ENCODE measurements at places on chromosomes 6 and 20. TPM values are rescaled to one million over a fixed set of nuclear protein-coding genes. Genes with fewer than 3 reads are reported as not detected.

- DNase-seq = no peak
Measured at GRCh38 chr20:16712511-16712947, 17.3 kb upstream of the SNRPB2 start.

- no peak for DNase-seq
Measured at GRCh38 chr6:157898169-157898568, 75.1 kb downstream of the SNX9 start.

The RIPOR2 gene
- total RNA-seq = 126 TPM

DNA sequence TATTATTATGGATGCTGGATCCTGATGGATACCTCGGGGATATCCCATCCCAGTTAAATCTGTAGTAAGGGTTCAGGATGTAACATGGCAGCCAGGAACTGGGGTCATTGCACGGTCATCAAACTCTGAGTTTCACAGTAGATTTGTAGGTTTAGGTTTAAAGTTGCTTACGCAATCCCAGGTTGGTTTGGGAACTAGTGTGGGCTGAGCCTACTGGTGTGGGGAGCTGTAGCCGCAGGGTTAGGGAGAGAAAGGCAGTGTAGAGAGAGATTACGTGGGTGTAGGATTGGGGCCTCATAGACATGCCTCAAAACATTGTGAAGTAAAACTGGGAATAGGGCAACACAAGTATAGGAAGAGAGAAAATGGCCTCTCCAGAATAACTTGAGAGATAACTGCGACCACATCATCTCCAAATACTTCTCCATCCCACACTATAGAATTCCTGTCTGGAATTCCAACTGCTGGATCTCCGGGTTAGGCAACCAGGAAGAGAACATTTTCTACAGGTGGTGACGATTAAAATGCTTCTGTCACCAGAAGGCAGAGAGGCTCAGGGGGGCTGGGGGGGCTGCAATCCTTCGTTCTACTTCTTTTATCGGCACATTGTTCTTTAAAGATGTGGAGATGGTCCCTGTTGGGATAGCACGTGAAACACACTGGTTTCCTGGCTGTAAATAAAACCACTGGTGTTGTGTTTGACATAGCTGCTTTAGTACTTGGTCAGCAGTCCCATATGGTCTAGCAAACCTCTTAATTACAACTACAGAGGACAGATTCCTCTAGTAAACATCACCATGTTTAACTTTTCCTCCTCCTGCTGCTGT, 44.9 kb upstream of the TMEM170B start:
- no peak for DNase-seq

GRCh38 chr20:52242237-52243230, 51.0 kb upstream of the ZFP64 start:
- DNase-seq = no peak

GRCh38 chr6:106688177-106688951, 59.0 kb downstream of the QRSL1 start:
- DNase-seq = no peak

DNA sequence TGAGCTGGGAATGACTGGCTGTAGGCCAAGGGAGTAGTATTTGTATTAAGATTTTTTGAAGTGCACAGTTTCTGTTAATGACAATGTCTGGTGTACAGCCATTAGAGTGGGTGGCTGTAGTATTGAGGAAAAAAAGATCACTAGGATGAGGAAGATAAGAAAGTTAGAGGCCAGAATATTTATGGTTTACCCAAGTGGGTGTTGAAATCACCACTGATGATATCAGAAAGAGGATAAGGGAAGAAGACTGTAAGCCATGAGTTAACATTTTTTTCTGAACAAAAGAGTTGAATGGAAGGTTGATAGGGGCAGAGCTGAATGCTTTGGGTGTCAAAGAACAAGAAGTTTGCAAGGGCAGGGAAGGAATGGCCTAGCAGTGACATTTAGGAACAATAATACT, 104.7 kb downstream of the PRDM13 start:
- DNase-seq = no peak

The ZNF311 gene
- total RNA-seq = 0.16 TPM

Data from activated naive CD4-positive, alpha-beta T cell treated with anti-CD3 and anti-CD28 coated beads, Interleukin-2, amount 50 U/mL, for 72 hours (primary cell).